ENCODE measurements at places on chromosomes 4 and X.

DNA sequence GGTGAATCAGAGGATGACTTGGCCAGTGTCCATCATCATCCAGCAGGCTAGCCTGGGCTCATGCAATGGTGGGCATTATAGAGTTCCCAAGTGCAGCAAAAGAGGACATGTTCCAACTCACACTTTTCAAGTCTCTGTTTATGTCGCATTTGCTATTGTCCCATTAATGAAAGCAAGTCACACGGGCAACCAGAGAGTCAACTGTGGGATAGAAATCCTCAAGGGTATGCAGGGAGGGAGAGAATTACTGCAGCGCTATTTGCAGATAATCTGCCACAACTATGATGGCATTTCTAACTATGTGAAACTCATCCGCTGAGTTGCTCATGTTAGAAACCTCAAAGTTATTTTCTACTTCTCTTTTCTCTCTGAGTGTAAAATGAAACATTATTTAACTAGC is 78.5 kb upstream of the TAB3 start:
- no peak for DNase-seq

DNA sequence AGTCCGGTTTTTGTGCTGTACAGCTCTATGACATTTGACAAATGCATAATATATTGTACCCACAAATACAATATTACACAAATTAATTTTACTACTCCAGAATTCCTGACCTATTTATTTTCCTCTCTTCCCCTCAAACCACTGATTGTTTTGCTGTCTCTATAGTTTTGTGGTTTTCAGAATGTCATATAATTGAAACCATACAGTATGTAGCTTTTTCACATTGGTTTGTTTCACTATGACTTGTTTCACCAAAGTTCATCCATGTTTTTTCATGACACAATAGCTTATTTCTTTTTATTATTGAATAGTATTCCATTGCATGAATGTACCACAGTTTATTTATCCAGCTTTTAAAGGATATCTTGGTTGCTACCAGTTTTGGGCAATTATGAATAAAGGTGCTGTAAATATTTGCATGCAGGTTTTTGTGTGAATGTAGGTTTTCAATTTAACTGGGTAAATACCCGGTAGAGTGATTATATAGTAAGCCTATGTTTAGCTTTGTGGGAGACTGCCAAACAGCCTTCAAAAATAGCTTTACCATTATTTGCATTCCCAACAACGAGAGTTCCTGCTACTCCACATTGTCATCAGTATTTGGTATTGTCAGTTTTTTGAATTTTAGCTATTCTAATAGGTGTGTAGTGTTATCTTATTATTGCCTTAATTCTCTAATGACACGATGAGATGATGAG is 25.9 kb downstream of the RNF175 start:
- DNase-seq = no peak

DNA sequence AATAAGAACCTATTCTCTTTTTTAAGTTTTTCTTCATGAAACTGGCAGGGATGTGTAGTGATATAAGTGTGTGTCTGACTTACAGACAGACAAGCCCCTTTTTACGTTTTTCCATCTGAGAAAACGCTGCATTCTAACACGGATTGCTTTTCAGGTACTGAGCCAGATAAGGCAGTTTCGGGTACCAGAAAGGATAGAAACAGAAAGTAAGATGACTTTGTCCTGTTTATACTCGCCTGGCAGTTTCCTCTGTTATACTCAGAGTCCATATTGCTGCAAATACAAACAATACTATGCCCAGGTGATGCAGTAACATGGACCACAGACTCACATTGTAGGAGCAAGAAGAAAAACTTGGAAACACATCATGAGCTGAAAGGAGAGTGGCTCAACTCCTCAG is 2320.6 kb upstream of the AGA start:
- DNase-seq = no peak

- no peak for DNase-seq
Measured at GRCh38 chrX:55056820-55057674, 17.8 kb upstream of the PAGE2B start.

- no peak for DNase-seq
Measured at GRCh38 chrX:153736871-153737441, 12.3 kb downstream of the ABCD1 start.

GRCh38 chr4:36835246-36835645 is 409.3 kb upstream of the NWD2 start:
- DNase-seq = no peak

DNA sequence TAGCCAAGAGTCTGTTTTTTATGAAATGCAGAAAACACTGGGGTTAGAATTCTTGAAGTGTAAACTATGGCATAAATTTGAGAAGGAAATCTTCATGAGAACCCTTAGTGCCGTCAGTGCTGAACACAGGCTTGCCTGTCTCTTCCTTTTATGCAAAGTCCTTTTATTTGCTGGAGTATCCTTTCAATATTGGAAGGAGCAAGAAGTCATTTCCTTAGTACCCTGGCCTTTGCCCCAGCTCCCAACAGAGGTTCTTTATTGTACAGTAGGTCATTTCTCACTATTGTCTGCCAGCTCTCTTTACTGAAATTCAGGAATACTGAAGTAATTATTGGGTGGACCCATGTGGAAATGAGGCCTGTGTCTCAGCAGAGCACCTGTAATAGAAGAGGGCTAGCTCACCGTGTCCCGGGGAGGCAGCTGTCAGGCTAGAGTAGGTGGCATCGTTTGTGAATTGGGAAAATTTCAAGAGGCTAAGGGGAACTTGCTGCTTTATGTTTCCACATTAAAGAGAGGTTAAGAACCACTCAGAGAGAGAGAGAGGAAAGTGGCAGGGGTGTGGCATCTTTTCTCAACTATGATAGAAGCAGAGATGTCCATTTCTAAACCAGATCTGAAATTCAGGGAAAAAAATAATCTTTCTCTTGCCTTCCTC is 8.7 kb downstream of the FHDC1 start:
- no peak for DNase-seq

DNA sequence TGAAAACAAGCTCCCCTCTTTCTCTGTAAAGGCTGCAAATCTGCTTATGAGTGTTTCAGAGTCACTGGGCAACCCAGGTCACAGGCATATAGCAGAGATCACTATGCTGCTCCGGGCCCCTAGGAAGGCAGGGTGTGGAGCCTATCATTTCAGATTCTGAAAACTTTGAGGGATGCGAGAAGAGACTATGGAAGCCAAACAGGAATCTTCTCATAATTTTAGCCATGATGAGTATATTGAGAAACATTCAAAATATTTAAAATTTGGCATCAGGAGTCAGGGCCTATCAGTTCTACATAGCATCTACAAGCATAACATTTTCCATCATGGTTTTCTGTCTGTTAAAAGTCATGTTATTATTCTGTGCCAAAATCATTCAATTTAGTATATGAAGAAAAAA is 61.7 kb upstream of the ATXN3L start:
- no peak for DNase-seq
